ENCODE measurements at places on chromosomes 3 and 15.
A peak's percentile ranks its signal among the peaks of the same experiment; 100 is the strongest.

DNA sequence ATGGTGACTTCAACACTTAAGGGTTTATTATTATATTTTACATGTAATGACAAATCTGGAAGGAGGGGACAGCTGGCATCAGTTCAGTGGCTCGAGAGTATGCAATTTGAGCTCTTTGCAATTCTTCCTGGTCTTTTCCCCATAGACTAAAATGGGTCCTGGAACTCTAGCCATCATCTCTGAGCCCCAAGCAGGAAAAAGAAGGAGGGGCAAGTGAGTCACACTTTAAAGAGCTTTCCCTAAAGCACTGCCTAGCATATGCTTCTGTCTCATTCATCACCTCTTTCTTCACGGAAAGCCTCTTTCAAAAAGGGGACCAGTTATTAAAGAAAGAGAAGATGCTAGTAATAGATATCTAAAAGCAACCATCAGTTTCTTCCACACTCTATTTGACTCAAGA is 466.3 kb downstream of the ZIC1 start:
- DNase-seq, result no peak

GRCh38 chr3:72032441-72033135 is 247.6 kb upstream of the PROK2 start:
- DNase-seq, result no peak

GRCh38 chr3:141426404-141427034 is 58.2 kb downstream of the ZBTB38 start:
- DNase-seq, result no peak

GRCh38 chr3:126349071-126349470 is 8.1 kb downstream of the KLF15 start:
- DNase-seq, result no peak

GRCh38 chr3:78724859-78725258 is 1042.9 kb downstream of the ROBO1 start:
- no peak for DNase-seq

DNA sequence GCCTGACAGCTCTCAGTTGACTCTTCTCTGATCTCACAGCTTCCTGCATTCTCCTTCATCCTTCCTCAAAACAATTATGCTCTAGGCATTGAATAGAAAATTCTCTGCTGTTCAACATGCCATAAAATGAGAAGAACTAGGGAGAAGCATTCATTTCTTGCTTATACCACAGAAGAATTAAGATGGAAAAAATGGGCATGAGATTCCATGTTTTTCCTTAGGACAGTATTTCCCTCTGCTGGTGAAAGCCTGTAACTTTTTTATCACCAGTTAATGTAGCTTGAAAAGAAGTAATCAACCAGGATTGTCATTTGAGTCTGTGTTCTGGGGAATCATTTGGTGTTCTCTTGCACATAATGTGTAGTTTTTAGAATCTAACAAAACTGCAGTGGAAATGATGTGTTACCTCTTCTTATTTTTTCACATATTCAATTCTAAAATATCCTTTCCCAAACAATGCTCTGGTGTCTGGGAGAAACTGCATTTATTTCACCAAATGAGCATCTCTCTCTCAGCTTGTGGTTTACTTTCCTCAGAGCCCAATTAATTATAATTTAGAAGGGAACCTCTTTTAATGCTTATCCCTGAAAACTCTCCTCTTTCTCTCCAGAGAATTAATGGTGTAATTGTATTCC is 92.8 kb upstream of the DCBLD2 start:
- peak; percentile 9 for DNase-seq

DNA sequence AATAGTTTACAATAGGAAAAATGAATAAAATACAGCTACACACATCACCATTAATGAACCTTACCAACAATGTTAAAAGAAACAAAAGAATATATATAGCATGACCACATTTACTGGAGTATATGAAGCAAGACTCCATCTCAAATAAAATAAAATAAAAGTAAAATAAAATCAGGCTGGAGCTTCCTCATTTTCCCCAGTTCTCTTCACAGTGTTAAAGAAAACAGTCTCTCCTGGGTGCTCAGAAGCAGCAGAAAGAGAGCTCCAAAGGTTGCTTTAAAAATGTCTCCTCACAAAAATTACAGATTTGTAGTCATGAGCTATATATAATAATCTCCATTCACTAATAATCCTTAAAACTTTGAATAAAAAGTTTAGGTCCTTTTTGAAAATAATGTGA is 48.8 kb downstream of the PIK3CB start:
- DNase-seq, result no peak

- peak; percentile 49 for DNase-seq
Measured at GRCh38 chr15:75455982-75456531, 4.6 kb upstream of the SIN3A start.

- peak; percentile 36 for DNase-seq
Measured at GRCh38 chr15:67303490-67304363, 49.1 kb downstream of the IQCH start.

DNA sequence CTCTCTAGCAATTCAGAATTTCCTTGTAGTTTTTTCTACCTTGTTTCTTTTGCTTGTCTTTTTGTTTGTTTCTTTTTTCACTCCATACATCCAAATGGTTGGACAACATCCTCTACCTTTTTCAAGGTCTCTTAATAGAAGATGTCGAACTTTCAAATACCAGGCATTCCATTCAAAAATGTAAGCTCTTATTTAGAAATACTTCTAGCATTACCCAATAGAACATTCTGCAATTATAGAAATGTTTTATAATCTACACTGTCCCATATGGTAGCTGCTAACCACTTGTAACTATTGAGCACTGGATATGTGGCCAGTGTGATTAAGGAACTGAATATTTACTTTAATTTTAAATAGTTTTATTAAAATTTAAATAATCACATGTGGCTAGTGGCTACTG is 196.2 kb upstream of the MRPL3 start:
- no peak for DNase-seq

DNA sequence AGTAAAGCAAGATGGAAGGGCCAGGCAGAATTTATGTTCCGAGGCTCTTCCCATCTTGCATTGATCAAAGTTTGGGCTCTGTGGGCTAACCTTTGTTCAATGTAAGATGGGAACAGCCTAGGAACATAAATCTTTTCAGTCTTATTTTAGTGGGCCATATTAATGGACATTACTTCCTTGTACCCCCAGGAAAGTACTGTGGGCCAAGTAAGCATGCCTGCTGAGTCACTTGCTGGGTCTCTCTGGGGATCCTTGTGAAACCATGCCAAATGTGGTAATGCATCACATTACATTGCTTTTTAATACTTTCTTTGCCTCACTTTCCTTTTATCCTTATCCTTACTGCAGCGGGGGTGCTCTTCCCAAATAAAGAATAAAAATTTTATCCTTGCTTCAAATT is 349.5 kb upstream of the POU1F1 start:
- DNase-seq, result no peak

- DNase-seq, result no peak
Measured at GRCh38 chr3:134824791-134825190, 29.7 kb downstream of the EPHB1 start.

- no peak for DNase-seq
Measured at GRCh38 chr3:167615030-167615429, 38.7 kb downstream of the WDR49 start.

DNA sequence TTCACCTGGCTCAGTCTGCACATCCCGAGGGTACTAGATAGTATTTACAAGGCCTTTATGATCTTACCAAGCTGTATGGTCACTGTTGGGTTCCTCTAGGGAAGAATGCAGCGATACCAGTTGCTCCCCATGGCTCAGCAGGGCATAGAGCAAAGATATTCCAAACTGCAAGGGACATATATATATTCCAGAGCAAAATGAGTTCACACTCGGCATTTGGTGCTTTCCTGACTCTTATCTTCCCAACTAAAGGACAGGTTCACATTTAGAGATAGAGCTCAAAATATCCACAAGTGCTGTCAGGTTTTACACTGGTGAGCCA is 3.5 kb upstream of the SPG11 start:
- no peak for DNase-seq

DNA sequence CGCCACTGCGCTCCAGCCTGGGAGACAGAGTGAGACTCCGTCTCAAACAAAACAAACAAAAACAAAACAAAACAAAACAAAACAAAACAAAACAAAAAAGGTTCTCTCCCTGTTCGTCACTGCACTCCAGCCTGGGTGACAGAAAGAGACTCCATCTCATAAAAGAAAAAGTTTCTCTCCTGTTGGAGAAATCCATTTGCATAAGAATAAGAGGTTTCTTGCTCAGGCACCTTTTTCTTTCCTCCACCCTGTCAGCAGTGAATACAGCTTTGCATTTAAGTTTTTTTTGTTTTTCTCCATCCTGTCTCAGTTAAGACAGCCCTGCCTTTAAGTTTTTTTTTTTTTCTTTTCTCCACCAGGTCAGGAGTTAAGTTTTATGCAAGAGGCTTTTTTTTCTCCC is 109.5 kb downstream of the DPH6 start:
- DNase-seq, result no peak

- DNase-seq, result no peak
Measured at GRCh38 chr3:66483006-66483405, 17.8 kb downstream of the LRIG1 start.

- no peak for DNase-seq
Measured at GRCh38 chr3:184647405-184647936, 64.4 kb downstream of the MAGEF1 start.

- DNase-seq, result no peak
Measured at GRCh38 chr15:100703032-100703578, 100.7 kb downstream of the ASB7 start.

DNA sequence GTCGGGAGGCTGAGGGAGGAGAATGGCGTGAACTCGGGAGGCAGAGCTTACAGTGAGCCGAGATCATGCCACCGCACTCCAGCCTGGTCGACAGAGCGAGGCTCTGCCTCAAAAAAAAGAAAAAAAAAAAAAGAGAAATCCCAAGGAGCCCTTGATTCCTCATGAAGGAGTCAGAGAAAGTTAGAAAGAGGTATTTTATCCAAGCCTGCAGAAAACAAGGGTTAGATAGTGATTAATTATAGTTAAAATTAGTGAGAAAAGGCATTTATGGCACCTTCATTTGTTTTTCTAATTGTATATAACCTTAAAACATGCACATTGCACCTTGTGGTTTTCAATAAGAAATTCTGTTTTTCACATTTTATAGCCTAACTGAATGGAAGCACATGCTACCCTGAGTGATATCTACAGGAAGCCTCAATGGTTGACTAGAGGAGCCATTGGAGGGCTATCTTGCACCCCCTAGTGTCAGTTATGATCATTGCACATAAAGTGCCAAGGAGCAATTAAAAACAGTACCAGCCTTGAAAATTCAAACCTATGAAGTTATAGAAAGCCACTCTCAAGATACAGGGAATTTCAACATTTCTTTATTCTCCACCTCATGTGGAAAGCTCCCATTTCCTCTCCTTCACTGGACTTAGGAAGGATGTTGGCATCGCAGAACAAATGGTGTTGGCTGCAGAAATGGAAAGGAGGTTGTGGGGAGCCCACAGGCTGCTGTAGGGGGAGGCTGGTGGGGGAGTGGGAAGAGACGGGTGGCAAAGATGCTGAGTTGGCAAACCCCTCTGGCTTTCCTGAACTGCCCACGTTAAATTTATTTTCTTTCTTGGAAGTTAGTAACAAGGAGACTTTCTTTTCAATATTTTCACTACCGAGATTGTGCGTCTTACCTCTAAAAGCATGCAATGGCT is 48.5 kb downstream of the ITGA11 start:
- DNase-seq, result no peak

DNA sequence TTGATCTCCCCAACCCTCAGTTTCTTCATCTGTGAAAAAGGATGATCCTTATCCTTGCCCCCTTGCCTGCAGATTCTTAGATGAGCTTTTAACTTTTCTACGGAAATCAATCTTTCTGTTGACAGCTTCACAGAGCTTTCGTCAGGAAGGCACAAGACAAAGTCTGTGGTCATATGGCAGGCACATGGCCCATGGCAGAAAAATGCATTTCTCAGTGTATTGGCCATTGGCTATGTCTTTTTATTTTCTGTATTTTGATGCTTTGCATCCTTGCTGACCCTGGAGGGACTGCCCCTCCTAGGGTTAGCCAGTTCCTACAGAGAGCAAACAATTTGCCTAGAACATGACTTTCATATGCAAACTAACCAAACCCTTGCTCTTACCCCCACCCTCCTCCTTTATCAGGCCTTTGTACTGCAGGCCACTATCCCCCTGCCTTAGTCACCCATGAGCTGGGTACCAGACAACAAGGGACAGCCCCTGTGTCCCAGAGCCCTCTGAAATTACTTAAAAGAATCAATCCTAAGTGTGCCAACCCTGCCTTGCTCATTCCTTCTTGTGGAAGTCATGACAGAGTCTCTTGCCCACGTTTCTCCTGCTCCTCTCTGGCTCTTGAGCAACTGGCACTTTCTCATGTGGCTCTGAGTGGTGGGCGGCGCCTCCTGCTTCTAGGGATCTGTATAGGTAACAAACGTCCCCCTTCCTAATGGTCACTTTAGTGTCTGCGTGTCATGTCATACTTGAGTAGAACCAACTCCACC is 24.1 kb upstream of the NOX5 start:
- no peak for DNase-seq

DNA sequence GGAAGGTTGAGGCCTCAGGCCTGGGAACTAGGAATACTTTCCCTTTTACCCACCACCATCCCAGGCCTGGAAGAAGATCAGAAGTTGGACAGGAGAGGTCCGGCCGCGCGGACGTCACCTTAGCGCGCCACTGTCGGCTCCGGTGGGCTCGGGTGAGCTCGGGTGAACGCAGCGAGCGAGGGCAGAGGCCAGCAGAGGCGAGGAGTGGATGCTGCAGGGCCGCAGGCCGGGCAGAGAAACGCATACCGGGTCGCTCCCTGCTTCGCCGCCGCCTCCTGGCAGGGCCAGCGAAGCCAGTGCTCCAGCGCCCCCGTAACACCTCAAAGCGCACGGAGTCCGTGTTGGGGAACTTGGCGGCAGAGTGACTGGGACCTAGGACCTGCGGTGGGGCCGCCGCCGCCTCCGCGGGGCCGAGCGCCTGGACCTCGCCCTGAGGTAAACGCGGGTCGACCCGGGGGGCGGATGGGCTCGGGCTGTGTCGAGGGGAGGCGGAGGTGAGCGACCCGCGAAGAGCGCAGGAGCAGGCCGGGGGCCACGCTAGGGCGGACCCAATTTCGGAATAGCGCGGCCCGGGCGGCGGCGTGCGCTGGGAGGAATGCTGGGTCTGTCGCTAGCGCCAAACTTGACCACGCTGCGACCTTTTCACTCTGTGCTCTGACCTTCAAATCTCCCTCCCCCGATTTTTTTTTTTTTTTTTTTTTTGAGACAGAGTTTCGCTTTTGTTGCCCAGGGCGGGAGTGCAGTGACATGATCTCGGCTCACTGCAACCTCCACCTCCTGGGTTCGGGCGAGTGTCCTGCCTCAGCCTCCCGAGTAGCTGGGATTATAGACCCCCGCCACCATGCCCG is 1.6 kb downstream of the CYP11A1 start:
- no peak for DNase-seq

DNA sequence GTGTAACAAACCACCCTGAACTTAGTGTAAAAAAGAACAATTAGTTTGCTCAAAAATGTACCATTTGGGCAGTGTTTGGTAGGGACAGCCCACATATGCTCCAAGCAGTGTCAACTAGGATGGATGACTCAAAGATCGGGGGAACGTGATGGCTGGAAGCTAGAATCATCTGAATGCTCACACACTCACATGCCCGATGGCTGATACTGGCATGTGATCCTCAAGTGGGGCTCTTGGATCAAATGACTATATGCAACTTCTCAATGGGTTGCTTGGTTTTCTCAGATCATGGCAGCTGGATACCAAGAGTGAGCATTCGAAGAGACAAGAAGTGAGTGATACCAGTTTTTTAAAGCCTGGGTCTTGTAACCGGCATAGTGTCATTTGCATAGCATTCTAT is 335.9 kb upstream of the KCNMB2 start:
- no peak for DNase-seq

GRCh38 chr3:56801662-56802377 is at the start of gene ARHGEF3:
TSS of gene ARHGEF3 (minus strand) at chr3:56801949. CDS start at chr3:56801798, 151 bp downstream.
- DNase-seq, result peak; percentile 55

Data from NCI-H510A treated with DMSO at 0.1 percent for 48 hours (cell line).